Kidney epithelial cell (primary cell): ENCODE measurements at places on chromosomes 2 and 18.

DNA sequence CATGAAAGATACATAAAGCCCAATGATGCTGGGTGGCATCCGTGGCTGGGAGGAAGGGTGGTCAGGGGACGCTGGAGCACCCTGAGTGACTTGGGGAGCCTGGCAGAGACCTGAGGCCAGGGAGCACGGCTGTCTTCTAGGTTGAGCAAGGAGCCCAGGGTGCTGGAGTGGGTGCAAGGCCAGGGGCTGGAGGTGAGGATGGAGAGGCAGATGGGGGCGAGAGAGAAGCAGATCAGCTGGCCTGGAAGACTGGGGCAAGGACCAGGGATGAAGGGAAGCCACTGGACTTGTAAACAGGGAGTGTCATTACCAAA lies 52.2 kb downstream of the FAM178B start:
- no peak for DNase-seq

DNA sequence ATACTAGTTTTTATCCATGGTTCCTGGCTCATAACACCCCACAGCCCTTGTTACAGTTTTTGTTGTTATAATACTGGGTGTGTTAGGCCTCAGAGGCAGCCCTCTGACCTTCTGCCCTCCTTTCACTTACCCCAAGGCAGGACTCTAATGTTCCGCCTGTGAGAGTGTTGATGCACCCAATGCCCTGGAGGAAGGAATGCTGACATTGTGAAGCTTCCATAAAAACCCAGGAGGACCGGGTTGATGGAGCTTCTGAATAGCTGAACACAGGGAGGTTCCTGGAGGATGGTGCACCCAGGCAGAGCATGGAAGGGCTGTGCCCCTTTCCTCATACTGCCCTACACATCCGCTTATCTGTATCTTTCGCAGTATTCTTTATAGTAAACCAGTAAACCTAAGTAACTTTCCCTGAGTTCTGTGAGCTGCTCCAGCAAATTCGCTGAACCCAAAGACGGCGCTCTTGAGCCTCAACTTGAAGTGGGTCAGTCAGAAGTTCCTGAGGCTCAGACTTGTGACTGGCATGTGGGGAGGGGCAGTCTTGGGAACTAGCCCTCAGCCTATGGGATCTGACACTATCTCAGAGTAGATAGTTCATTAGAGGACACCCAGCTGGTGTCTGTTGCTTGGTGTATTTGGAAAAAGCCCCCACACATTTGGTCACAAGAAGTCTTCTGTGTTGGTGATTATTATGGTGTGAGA lies 10.4 kb downstream of the STON1 start:
- DNase-seq = no peak

GRCh38 chr2:71990122-71990521 lies 157.5 kb downstream of the CYP26B1 start:
- no peak for DNase-seq

DNA sequence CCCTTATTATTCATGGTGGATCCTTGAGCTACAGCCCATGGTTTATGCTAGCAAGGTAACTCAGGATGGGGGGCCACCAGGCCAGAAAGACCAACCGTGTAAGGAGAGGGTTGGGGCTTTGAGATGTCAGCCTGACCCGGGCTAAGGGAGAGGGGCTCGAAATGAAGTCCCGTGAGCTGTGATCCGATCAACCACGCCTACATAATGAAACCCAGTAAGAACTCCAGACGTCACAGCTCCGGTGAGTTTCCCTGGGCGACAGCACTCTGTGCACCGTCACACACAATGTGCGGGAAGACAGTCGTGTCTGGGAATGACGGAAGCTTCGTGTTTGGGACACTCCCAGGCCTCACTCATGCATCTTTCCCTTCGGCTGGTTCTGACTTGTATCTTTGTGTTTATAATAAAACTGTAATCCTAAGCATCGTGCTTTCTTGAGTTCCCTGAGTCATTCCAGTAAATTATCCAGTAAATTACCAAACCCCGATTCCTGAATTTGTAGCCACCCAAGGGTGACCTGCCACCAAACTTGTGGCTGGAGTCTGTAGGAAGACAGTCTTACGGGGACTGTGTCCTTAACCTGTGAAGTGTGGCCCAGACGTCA lies 44.2 kb downstream of the CYP27C1 start:
- DNase-seq = no peak

DNA sequence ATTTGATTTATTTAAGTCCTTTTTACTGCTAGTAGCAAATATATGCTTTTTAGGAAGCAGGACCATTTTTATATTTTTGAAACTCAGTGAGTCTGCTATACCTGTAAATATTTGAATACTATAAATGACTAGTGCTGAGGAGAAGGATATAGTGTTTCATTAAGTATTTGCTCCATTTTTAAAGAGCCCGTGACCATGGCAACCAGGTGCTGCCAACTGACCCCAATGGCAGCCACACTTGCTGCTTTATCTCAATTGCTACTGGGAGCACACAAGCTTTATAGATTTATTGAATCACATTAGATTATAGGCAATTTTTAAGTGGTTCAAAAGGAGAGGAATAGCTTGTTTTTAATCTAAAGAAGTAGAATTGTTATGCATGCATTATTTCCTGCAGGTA lies 142.0 kb downstream of the SCG2 start:
- DNase-seq = no peak

DNA sequence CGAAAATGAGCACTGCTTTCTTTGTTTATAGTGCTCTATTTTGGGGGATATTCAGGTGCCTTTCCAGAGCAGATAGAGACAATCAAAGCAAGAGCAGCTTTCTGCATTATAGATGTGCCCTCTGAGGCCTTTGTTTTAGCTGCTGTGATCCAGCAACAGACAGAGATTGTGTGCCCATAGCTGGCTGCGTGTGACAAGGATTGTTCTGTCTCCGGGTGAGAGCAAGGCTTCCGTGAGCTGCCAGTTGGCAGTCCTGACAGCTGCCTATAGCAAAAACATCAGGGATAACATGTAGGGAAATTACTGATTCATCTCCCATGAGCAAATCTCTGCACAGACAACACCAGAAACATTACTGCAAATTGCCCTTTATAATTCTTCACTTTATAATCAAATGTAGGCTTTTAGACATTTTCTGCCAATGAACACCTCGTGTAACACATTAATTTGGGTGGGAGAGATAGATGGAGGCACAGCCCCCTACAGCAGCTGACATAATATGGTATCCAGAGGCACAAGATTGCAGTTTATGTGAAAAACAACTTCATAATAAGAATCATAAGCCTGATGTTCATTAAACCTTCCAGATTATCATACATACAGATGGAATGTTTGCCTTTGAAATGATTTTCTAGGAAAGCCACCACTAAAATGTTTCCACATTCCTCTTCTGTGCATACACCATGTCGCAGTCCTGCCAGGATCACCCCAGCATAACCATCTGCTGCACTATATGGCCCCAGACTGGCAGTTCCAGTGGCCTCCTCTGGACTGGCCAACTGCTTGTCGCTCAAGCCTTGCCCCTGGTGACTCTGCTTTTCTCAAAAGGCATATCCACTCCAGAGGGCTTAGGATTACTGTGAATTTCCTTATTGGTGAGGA lies 131.2 kb downstream of the TRIB2 start:
- DNase-seq = no peak

GRCh38 chr18:35099911-35100310 lies 58.7 kb downstream of the MAPRE2 start:
- peak; percentile 25 for DNase-seq

GRCh38 chr2:72887032-72887739 lies at the start of gene SPR:
SPR (plus strand) TSS chr2:72887408; CDS start chr2:72887433, 25 bp downstream.
- no peak for DNase-seq

- no peak for DNase-seq
Measured at GRCh38 chr2:172095146-172095904, 7.4 kb downstream of the DLX2 start.

- DNase-seq = no peak
Measured at GRCh38 chr18:778194-778927, 33.7 kb downstream of the YES1 start.

DNA sequence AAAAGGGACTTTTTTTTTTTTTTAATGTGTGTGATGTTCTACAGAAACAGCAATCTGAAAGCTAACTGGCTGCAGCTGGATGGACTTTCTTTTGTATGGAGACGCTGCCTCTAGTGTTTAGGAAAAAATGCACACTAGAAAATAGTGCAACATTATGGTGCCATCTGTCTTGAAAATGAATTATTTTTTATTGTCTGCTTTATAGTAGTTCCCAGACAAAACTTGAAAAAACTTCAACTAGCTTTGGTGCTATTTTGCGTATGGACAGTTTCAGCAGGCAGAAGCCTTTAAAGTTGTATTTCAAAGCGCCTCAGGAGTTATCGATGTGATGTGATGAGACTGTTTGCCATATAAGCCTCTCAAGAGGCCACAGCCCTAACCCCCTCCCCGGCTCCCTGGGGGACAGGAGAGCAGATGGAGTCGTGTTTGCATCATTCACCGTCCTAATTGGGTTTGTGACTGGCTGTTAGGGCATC lies 86.9 kb downstream of the LTBP1 start:
- DNase-seq = no peak

GRCh38 chr2:120477198-120477597 lies 131.3 kb downstream of the INHBB start:
- no peak for DNase-seq

- no peak for DNase-seq
Measured at GRCh38 chr2:27221166-27221565, 4.0 kb downstream of the CAD start.

DNA sequence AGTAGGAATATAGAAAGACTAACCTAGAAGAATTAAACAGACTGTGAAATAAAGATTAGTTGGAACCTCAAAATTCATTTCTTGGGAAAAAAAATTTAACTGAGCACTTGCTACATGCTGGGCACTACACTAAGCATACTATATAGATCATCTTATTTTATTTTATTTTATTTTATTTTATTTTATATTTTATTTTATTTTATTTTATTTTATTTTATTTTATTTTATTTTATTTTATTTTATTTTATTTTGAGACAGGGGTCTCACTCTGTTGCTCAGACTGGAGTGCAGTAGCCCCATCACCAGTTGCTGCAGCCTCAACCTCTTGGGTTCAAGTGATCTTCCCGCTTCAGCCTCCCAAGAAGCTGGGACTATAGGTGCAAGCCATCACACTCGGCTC lies 74.5 kb upstream of the DSC1 start:
- no peak for DNase-seq

DNA sequence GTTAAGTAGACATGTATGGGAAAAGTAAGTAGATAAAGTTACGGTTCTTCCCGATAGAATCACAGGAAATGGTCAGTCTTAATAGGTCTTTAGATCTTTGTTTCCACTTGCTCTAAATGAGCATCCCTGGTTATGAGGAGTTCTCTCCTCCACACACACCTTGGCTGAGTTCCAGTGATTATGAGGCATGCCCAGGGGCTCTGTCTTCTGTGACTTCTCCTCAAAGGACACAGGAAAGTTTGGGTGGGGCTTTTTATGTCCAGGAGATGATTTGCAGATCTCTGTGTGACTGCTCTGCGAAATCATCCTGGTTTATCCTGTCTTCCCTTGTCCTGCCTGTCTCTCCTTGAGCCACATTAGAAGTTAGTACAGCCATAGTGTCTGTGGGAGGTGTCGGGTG lies 83.9 kb upstream of the EML6 start:
- no peak for DNase-seq

- peak; percentile 98 for DNase-seq
Measured at GRCh38 chr2:96493072-96493471, 12.1 kb downstream of the NEURL3 start.

DNA sequence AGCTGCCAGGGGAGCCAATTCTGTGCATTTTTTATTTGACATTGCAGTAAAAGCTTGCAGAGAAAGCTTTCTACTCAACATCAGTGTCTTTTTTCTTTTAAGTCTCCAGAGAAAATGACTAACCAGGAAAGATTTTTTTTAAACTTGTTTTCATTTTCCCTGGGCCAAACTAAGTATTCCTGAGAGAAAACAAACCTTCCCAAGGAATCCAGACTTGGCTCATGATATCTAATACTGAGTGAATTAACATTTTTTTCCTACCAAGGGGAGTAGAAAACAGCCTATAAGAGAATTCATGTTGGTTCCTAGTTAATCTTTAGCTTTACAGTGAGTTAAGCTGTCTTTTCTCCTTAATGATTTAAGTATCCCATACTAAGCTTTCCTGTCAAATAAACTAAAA lies 46.7 kb downstream of the DAPL1 start:
- no peak for DNase-seq

DNA sequence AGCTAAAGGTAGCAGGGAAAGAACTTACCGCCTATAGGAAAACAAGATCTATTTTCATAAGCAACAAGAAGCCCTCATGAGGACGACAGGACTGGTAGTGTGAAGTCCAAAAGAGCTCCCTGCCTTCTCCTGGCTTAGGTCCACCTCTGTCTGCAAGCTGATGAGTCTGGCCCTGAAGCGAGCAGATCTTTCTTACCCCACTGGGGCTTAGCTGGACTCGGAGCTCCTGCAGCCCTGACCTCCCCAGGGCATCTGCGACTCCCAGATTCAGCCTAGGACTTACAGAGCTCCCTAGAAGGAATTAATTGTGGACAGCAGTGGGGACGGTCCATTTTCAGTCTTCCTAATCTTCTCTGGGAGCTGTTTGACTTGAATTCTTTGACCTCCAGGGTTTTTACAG lies 53.7 kb downstream of the MCFD2 start:
- DNase-seq = no peak

DNA sequence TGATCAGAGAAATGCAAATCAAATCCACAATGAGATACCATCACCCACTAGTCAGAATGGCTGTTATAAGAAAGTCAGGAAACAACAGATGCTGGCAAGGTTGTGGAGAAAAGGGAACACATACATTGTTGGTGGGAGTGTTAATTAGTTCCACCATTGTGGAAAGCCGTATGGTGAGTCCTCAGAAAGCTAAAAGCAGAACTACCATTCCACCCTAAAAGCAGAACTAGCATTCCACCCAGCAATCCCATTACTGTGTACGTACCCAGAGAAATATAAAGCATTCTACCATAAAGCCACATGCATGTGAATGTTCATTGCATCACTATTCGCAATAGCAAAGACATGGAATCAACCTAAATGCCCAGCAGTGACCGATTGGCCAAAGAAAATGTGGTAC lies 60.7 kb downstream of the ANKRD62 start:
- no peak for DNase-seq

GRCh38 chr2:120244656-120245519 lies 7.8 kb upstream of the RALB start:
- DNase-seq = no peak

GRCh38 chr18:22197668-22198067 lies 28.3 kb downstream of the GATA6 start:
- DNase-seq = no peak

GRCh38 chr2:71474744-71475397 lies 21.5 kb downstream of the DYSF start:
- DNase-seq = no peak

GRCh38 chr2:136025057-136025973 lies 39.9 kb upstream of the DARS1 start:
- peak; percentile 29 for DNase-seq
